Right renal pelvis (tissue), 4 donors: ENCODE measurements at places on chromosomes 1 and 21.

DNA sequence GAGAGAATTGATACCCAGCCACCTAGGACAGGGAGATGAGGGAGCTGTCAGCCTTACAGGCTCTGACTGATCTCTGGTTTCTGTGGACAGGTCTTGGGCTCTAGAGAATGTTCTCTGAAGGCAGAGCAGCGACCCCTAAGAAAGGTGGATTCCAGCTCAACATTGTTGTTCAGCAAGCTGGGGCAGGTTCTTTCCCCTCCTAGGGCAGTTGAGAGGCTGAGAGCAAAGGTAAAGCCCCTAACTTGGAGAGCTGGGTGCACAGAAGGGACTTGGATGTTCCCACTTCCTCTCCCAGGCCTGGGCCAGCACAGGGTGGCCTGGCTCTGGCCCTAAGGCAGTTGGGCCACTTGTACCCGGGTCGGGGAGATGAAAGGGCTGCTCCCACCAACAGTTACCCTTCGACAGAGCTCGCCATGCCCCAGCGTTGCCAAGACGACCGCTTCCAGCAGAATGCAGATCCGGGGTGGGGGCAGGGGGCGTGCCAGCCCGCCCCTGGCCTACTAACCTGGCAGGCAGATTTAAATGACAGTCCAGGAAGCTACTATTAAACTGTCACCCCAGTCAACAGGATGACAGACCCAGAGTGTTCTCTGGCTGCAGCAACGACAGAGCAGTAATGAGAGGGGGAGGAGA lies 31.6 kb downstream of the LRP8 start:
- no peak for DNase-seq

DNA sequence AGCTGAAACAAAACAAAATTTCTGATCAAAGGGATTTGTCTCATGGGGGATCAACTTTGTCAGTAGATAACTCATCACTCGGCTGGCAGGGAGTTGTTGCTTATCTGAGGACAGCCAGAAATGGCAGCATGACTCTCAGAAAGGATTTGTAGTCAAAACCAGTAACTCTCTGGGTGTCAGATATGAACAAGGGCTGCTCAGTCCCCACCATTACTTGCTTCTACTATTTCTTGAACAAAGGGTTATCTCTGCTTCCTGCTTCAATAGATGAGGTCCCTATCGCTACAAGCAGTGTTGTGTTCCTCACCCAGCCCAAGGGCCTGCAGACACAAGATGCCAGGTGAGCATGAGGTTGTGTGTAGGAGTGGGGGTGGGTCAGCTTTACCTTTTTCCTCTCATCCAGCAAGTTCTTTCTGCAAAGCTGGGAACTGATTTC lies 116.2 kb downstream of the PTBP2 start:
- no peak for DNase-seq

DNA sequence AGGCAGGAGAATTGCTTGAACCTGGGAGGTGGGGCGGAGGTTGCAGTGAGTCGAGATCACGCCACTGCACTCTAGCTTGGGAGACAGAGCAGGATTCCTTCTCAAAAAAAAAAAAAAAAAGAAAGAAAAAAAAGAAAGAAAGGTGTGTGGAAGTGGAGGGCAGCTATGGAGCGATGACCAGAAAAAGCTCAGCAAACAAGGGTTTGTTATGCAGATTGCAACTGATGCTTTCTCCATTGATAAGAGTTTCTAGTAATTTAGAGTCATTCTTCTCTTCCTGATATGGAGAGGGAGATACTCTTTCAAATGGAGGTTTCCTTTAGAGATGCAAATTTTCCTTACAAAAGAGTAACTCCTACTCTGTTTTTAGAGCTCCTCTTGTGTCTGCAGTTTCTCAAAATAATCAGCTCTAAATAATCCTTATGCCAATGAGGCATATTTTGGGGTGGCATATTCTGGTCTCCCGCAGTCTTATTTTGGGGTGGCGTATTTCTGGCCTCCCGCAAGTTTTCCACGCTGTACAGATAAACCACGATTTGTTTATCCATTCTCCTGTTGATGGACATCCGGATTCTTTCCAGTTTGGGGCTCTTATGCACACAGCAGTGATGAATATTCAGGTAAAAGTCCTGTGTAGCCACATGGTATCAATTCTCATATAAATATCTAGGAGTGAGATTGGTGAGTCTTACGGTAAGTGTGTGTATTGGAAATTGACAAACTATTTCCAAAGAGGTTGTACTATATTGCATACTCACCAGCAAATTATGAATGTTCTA lies 30.7 kb upstream of the RCC2 start:
- DNase-seq, result no peak

DNA sequence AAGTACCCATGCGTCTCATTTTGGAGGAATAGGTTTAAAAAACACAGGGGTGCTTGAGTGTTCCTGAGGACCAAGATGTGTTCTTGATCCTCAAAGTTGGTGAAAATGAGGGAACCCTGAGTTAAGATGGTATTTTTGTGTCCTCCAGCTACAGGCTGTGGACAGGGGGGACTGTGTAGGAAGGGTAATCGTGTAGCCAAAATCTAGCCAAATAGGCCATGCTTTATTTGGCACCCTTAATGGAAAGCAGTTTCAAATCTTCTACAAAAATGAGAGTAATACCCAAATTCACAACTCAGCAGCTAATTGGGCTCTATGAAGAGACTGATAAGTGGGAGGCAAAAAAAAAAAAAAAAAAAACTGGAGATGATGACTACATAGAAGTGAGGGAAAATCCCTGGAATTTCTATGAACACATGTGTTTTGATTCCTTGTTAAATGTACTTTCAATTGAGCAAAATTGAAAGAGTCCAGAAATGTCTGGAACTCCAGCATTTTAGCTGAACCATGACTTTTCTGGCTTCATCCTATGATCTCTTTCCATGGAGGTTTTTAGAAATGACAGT lies 470 bp downstream of the HSD11B1 start:
- no peak for DNase-seq

- DNase-seq, result no peak
These were observed at the start of gene S100A2 for GRCh38 chr1:153565529-153566374. Gene S100A2, minus strand, starts transcription at chr1:153565844. Its CDS starts 1,967 bp downstream, at chr1:153563877.

DNA sequence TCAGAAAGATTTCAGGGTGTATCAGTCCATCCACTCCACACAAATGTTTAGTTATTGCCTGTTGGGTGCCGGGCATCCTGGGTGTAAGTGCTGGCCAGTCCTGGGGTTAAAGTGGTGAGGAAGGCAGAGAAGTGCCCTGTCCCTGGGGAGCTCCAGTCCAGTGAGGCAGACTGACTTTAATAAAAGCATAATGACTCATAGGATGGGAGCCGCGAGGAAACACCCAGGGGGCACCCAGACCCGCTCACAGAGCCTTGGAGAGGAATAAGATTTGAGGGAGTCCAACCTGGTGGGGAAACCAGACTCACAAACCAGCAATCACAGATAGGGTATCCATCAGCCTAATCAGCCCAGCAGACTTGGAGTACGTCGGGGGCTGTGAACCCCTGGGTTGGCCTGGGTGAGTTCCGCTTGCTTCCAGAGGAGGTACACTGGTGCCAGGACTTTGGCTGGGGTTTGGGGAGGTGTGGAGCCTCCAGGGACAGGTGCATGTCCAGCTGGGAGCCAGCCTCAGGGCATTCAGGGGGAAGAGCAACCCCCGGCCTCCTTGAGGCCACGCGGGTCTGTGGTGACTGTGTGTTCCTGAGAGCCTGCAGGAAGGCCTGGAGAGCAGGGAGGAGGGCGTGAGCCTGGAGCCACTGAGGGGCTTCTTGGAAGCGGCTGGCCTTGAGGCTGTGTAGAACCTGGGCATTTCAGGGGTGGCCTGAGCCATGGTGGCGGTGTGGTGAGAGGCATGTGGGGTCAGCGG lies 3.7 kb downstream of the PEAR1 start:
- DNase-seq, result no peak

DNA sequence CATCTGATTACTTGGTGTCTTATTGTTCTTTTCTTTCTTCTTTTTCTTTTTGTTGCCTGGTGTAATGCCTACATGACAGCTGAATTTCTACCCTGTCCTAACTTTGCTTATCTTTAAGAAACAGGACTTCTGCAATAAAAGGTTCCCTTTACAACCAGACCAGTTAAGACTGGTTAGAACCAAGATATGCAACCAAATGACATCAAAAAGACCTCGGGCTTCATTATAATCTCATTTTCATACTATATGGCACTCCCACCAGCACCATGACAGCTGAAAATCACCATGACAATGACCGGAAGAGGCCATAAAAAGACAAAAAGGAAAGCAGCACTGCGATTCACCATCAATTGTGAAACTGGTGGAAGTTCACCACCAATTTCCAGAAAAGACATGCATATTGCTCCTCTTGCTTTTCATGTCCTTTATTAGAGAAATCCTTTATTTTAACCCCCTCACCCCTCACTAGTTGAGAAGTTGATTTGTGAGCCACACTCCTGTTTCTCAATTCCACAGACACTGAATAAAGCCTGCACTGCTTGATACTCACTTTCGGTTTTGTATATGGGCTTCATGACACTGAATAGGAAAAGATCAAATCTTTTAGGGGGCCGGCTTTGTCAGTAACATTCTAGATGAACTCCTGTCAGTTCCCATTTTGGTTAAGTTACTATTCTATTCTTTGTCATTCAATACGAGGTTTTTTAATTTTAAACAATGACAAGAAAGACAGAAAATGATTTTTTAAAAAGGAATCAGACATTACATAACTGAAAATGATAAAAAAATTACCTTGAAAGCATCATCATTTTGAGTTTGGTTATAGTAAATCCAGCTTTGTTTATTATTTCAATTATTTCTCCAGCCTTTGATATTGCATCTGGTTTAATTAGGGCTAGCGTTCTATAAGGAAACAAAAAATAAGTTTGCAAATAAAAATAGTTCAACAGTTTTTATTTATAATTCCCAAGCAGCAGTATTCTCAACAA lies 58.1 kb downstream of the NME7 start:
- DNase-seq, result no peak

DNA sequence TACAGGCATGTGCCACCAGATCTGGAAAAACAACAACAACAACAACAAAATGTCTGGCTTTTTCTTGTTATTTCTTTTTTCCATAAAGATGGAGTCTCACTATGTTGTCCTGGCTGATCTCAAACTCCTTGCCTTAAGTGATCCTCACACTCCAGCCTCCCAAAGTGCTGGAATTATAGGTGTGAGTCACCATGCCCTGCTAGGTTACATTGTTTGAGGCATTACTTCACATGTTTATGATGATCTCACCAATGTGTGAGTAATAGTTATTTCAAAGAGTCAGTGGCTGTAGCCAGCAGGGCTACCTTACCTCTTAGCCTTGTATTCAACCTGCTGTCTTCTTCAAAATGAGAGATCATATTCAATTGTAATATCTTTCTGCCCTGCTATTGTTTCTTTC lies 445.7 kb downstream of the AMY1C start:
- no peak for DNase-seq

- no peak for DNase-seq
These were observed at the start of gene CCDC185 for GRCh38 chr1:223393275-223394214. Gene CCDC185, plus strand, starts transcription at chr1:223393415. Its CDS starts 61 bp downstream, at chr1:223393476.

DNA sequence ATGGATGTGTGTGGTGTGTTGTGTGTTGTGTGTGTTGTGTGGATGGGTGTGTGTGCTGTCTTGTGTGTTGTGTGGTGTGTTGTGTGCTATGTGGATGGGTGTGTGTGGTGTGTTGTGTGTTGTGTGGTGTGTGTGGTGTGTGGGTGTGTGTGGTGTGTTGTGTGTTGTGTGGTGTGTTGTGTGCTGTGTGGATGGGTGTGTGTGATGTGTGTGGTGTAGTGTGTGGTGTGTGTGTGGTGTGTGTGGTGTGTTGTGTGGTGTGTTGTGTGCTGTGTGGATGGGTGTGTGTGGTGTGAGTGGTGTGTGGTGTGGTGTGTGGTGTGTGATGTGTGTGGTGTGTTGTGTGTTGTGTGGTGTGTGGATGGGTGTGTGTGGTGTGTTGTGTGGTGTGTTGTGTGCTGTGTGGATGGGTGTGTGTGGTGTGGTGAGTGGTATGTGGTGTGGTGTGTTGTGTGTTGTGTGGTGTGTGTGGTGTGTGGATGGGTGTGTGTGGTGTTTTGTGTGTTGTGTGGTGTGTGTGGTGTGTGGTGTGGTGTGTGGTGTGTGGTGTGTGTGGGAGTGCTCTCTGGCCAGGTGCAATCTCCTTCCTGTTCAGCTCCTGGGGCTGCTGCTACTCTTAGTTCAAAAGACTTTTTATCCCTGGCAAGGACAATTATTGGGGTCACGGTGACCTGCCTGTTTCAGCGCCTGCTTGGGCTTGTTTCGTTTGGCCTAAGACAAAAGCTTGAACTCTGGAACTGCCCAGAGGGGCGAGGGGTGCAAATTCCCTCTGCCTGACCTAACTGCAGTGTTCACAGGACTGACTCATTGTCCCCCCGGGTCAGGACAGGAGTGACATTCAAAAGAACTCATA lies 101.1 kb downstream of the UBIAD1 start:
- DNase-seq, result no peak

DNA sequence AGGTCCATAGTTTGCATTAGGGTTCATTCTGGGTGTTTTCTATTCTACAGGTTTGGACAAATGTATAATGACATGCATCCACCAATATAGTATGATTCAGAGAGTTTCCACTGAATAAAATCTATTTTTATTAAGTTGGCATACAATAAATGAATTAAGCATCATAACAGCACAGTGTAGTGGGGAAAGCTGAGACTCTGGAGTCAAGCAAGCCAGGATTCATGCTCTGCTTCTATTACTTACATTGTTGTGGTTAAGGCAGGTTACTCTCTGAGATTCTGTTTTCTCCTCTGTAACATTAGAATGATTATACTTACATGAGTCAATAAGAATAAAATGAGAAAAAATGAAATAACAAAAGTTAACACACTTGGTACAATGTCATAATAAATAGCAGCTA lies 131.3 kb downstream of the SLC30A10 start:
- no peak for DNase-seq

DNA sequence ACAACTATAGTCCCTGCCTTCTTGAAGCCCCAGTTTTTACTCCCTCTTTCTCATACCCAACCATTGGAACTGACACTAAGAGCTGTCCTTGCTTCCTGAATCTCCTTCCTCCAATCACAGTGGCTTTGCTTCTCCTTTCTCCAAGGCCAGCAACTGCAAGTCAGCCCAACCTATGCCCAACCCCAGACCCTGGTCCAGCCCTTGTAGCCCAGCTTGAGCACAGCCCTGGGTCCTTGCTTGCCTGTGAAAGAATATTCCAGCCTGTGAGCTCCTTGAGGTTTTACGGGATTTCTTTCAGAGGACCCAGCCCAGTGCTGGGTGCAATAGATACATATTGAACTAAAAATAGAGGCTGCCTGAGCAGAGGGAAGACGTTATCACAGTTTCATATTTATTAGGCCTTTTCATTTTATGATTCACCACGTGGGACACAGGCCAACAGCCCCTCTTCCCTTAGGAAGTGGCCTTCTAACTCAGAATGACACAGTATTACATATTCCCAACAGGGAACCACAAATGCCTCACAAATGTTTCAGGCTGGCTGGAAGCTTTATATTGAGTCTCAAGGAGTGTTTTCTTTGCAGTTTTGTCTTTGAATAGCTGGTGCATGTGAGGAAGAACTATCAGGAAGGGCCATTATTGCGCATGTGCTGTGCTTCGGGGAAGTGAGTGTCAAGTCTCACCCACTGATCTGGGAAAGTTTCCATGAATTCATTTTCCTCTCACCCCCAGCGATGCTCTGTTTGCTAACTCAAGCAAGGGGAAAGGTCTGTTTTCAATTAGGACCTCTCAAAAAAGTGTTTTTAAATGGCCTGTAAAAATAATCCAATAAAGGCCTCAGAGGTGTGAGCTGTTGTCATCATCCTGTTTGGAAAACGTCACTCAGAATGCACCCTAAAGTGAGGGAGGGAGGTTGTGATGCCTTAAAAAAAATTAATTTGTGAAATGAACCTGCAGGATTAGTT lies 92.3 kb upstream of the NFIA start:
- no peak for DNase-seq
